ENCODE measurements at places on chromosomes 6 and 20. TPM values are rescaled to one million over a fixed set of nuclear protein-coding genes. Genes with fewer than 3 reads are reported as not detected.

The DHX16 gene
- 64.8 TPM for total RNA-seq

The CFAP61 gene
- 0.18 TPM for total RNA-seq

The AARS2 gene
- 12.7 TPM for total RNA-seq

The PHACTR3 gene
- total RNA-seq, result not detected

The CTAGE9 gene
- not detected for total RNA-seq

The PAX1 gene
- total RNA-seq, result not detected

The METTL24 gene
- 0.09 TPM for total RNA-seq

The TFAP2C gene
- total RNA-seq, result 0.08 TPM

The FOXQ1 gene
- 1.3 TPM for total RNA-seq

The NQO2 gene
- total RNA-seq, result 47.7 TPM

The EDN1 gene
- total RNA-seq, result 7.4 TPM

The PDSS2 gene
- total RNA-seq, result 10.1 TPM

The LINC00237 gene
- not detected for total RNA-seq

The FLRT3 gene
- 0.54 TPM for total RNA-seq

The SDCBP2 gene
- 2.3 TPM for total RNA-seq

The PHACTR1 gene
- 0.49 TPM for total RNA-seq
